ENCODE measurements at places on chromosomes 7 and 10. TPM values are rescaled to one million over a fixed set of nuclear protein-coding genes. Genes with fewer than 3 reads are reported as not detected.
A peak's percentile ranks its signal among the peaks of the same experiment; 100 is the strongest.

- H3K27ac ChIP-seq = no peak overlapping the region
- H3K27me3 ChIP-seq = no peaks in the 10 kb centered on the region
- H3K36me3 ChIP-seq = peaks cover 4% of the 10 kb centered on the region
- DNase-seq = no peak
Measured at GRCh38 chr10:35074266-35074665, 15.9 kb downstream of the CUL2 start.

Gene TMEM236
- total RNA-seq = 0.40 TPM

DNA sequence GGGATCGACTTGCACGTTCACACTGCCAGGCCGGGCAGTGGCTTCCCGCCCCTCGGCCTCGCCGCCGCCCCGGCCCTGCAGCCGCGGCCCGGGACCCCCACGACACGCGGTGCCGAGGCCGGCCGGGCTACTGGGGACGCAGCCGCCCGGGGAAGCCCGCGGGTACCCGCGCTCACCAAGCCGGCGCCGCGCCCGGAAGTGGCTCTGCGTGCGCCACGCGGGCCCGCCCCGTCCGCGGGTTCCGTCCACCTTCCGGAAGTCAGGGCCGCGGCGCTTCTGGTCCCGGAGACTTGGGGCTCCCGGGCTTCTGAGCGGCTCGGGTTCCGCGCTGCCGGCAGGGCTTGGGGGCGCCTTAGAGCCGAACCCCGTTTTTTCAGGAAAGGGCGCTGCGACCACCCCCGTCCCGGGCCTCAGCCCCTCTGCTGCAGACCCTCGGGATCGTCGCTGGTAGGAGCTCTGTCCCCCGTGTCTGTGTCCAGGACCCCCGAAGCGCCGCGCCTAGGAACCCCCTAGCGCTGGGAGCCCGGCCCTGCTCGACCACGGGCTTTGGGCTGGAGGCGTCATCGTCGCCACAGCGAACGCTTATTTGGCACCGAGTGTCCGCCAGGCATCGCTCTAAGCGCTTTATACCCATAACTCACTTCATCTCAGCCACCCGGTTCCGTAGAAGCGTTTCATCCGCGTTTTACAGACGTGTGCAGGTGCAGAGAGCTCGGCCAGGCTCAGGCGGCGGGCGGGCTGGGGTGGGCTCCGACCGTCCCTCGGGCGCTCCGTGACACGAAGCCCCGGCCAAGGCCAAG is at the start of gene PSMG3:
PSMG3 (minus strand) TSS at position 200 of the 800 bp plus-strand sequence. CDS start 693 bp downstream, outside the sequence.
- H3K27ac ChIP-seq = peak within 1 kb of the TSS; percentile 97
- H3K36me3 ChIP-seq = peaks cover 29% of the 10 kb centered on the region
- DNase-seq = peak; percentile 96
- H3K27me3 ChIP-seq = no peaks in the 10 kb centered on the region

DNA sequence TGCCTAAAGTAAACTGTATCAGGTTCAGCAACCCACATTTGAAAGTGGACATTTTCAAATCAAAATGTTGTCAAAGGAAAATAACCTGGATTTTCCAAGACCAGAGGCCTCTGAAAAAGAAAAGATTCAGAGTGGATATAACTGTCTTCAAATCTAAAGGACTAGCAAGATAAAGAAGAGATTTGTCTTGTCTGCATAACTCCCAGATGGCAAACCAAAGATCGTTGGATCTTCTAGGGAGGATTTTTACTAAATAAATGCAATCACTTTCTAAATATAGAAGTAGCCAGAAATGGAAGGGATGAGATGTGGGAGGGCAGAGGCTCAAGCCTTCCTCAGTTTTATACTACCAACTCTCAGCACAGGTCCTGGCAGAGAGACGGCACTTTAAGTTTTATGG is 39.0 kb downstream of the CABCOCO1 start:
- H3K27me3 ChIP-seq = no peaks in the 10 kb centered on the region
- H3K27ac ChIP-seq = no peak overlapping the region
- no peak overlapping the region for H3K4me3 ChIP-seq
- no peaks in the 10 kb centered on the region for H3K4me1 ChIP-seq
- H3K36me3 ChIP-seq = no peaks in the 10 kb centered on the region

GRCh38 chr7:37439653-37440026 is 9.0 kb downstream of the ELMO1 start:
- no peaks in the 10 kb centered on the region for H3K36me3 ChIP-seq
- peaks cover 6% of the 10 kb centered on the region for H3K4me1 ChIP-seq
- H3K27me3 ChIP-seq = no peaks in the 10 kb centered on the region

DNA sequence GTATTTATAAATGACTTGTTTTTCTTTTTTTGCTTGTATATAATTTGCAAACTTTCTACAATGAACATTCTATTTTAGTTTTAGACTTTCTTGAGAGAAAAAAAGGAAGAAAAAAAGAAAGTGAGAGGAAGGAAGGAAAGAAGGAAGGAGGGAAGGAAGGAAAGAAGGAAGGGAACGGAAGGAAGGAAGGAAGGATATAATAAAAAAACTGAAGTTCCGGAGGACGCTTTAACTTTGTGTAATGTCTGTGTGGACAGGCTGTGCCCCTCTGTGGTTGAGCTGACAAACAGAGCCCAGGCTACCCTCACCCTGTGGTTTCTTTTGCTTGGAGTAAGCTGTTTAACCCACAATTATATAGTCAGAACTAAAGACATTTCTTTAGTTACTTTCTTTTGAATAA is 108.7 kb downstream of the SEMA3D start:
- H3K27me3 ChIP-seq = no peaks in the 10 kb centered on the region
- no peak for DNase-seq
- H3K36me3 ChIP-seq = no peaks in the 10 kb centered on the region
- H3K4me3 ChIP-seq = no peak overlapping the region
- no peak overlapping the region for H3K27ac ChIP-seq

Gene HOXA5
- total RNA-seq = 9.4 TPM

DNA sequence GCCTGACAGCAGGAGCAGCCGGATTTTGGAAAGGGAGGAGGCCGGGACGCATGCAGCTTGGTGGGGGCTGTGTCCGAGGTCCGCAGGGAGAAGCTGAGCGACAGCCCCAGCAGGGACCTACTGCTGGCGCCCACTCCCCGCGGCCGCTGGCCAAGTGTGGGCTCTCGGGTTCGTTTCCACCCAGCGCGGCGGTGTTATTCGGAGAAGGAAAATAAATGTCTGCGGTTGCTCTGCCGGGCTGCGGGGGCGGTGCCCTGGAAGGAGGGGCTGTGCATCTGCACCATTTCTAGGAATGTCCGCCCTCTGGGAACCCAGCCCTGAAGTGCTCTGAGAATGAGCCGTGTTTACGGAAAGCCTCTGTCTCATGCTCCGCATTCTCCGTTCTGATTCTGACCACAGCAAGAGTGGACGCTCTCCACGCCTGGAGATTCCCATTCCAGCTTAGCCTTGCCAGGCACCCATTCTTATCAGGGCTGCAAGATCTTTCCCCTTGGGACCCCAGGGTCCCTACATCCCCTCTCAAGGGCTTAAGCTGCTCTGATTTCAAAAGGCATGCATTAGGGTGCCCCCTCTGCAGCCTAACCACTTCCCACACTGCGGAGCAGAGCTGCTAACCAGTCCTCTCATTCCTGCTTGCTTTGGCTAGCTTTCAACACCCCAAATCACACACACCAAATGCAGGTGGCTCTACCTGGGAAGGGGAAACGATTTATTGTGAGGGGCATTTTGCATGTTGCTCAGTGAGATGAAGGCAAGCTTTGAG is 256.6 kb upstream of the GLI3 start:
- H3K27ac ChIP-seq = peak overlapping the region; percentile 80
- peak; percentile 95 for DNase-seq
- H3K36me3 ChIP-seq = no peaks in the 10 kb centered on the region
- H3K4me3 ChIP-seq = peak overlapping the region; percentile 53

DNA sequence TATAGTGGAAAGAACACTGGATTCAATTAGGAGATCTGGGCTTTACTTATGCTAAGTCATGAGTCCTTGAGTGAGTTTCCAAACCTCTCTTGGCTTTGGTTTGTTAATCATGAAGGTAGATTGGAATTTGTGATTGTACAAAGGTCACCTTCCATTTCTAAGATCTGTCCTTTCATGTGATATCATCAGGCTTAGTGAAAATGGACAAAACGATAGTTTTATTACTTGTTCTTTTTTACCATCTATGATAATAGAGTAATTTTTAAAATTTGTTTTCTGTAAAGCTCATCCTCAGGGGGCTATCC is 309.0 kb downstream of the BICC1 start:
- H3K27me3 ChIP-seq = no peaks in the 10 kb centered on the region
- H3K4me3 ChIP-seq = no peak overlapping the region
- no peak for DNase-seq
- H3K4me1 ChIP-seq = peaks cover 7% of the 10 kb centered on the region
- peaks cover 3% of the 10 kb centered on the region for H3K36me3 ChIP-seq

Gene ACTA2
- 214 TPM for total RNA-seq

DNA sequence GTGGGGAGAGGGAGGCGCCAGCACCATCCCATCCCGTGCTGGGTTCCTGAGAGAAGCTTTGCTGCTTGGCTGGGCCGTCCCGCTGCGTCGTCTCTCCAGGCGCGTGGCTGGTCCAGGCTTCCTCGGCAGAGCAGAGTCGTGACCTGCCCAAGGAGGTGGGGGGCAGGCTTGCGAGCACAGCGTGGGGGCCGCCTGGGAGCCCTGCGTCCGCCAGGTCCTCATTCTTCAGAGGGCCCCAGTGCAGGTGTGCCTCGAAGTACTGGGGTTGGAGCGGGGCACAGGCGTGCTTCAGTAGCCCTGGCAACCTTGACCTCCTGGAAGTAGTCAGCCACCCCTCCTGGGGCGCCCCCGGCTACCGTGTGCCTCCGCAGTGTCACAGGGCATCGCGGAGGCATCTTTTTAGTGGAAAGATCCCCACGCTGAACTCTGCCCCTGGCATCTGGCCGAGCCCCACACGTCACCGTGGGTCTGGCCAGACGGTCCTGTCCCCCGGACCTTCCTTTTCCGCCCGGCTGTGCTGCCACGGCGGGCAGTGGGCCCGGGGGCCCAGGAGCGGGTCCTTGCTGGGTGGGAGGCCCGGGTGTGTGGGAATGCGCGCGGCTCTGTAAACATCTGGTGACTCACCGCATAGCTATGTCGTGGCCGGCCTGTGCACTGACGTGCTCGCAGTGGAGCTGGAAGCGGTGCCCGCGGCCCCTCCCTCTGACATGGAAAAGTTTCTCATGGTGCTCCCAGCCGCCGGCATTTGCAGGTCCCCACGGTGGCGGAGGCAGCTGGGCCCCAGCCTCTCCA is 6.4 kb downstream of the MAFK start:
- H3K4me3 ChIP-seq = peak overlapping the region; percentile 38
- peak overlapping the region; percentile 98 for H3K27ac ChIP-seq
- peaks cover 65% of the 10 kb centered on the region for H3K4me1 ChIP-seq

Gene PKD2L1
- 0.04 TPM for total RNA-seq

DNA sequence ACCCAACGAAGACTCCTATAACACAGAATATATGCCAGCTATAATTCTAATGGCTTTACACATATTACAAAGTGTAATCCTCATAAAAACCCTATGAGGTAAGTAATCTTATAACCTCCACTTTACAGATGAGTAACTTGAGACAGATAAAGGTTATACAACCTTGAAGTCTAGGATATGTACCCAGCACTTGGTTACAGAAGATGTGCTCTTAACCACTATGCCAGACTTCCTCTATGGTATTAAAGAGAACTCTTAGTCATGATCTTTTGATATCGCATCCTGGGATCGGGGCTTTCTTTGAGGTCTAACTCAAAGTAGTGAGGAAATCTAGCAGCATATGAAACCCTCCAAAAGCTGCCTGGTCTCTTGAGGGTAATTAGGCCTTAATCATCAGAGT is 319.2 kb upstream of the LRRN3 start:
- H3K4me3 ChIP-seq = no peak overlapping the region
- H3K36me3 ChIP-seq = no peaks in the 10 kb centered on the region
- no peaks in the 10 kb centered on the region for H3K4me1 ChIP-seq

Gene ACBD7
- 1.6 TPM for total RNA-seq
